ENCODE measurements at places on chromosomes 3 and 15.
A peak's percentile ranks its signal among the peaks of the same experiment; 100 is the strongest.

DNA sequence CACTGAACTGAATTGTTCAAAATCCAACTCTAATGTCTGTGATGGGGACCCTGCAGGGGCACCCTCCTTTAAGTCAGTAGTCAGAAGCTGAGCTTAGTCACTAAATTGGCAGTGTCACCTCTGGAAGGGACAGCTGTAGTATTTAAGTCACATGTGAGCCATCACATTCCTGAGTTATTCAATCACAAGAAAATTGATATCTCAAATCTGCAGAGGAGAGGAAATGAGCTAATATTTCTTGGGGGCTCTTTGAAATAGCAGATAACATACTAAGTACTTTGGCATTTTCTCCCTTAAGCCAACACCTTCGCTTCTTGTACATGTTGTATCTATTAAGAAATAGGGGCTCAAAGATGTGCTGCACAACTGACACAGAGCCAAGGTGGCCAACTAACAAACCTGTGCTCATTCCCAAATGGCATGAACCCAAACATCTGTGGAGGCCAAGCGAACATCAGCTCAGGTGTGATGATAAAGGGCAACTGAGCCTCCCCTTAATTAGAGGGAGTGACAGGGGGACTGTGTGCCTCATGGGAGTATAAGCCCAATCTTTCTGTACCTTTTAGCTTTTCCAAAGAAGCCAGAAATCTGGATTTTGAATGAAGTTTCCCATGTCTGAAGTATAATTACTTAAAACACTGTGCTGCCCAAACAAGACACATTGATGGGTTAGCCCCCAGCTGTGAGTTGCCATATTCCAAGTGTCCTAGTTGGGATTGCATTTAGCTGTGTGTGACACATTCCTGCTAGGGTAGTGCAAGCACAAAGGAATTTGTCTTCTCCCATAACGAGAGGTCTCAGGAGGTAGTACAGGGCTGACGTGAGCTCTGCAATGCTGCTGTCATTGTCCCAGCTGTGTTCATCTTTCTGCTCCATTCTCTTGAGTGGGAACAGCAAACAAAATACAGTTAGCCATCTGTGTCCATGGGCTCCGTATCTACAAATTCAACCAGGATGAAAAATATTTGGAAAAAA is 63.3 kb downstream of the ABHD5 start:
- no peak for DNase-seq

DNA sequence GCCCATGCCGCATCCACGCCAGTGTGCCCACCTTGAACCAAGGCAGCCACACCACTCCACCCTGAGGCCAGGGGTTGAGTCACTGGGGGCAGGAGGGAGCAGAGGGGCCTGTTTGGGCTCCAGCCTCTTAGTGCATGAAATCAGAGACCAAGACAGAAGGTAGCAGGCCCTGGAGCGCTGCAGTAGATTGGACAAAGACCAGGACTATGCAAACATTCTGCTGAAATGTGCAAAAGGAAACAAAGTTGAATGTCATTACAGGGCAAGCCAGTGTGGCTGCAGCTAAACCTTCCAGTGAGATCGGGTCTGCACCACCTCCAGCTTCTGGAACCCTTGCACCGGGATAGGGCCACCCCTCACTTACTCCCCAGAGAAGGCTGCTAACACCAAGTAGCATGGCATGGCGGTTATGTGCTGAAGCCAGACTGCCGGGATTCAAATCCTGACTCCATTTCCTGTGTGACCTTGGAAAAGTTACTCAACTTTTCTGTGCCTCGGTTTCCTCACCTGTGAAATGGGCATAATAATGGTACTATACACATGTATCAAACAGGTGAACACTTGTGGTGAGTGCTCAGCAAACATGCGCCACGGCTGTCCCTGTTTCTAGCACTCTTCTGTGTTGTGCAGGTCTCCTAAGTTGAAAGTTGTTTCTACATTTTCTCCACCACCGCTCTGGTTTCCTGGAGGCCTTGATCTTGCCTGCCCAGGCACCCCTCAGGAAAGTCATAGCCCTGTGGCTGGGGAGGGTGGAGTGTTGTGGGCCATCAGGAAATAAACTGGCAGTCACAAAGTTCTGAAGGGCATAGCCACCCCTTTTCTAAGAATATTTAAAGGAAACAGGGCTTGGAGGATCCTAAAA is 25.0 kb upstream of the GP9 start:
- no peak for DNase-seq

- no peak for DNase-seq
Measured at GRCh38 chr3:103624271-103624670, 1189.5 kb downstream of the ZPLD1 start.

DNA sequence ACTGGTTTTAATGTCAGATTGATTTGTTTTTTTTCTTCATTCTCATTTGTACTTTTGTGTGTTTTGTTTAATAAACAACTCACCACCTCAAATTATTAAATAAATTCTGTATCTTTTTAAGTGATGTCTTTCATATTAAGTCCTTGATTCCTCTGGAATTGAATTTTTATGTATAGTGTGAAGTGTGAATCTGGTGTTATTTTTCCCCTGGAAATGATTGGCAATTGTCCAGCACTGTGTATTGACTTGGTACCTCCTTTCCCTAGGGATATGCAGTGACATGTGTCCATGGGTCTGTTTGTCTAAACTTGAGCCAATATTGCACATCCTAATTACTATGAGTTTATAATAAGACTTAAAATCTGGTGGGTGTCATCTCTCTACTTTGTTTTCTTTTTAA is 2.1 kb downstream of the RNU5B-1 start:
- no peak for DNase-seq

DNA sequence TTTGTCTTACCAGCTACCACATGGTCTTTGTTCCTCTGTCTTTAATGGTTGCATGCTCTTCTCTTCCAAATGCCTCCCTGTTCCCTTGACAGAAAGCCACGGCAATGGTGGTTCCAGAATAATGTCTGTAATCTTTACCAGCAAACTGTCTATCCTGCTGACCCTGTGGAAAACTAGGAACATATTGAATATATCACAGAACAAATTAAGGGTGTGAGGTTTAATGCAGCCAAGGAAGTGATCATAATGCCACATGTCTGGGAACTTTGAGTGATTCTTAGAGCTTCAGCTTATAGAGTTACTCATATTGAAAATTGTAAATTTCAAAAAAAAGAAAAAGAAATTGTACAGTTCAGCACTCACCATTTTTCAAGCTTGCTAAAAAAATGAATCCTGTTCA is 282.9 kb upstream of the RARB start:
- no peak for DNase-seq

DNA sequence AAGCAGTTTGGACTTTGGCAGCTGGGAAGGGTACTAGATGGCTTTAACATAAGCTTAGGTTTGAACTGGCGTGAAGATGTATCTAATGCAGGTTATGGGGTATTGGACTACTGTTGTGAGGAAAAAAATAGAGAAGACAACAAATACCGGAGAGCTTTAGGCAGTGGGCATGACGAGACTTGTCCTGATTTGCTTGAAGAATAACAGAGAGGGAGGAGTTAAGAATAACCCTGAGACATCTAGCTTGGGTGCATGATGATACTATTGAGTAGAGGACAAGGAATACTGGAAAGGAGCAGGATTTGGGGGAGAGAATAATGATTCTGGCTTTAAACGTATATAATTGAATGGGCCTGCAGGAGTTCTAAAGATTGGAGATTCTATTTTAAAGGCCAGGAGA is 249.5 kb upstream of the AZI2 start:
- no peak for DNase-seq

DNA sequence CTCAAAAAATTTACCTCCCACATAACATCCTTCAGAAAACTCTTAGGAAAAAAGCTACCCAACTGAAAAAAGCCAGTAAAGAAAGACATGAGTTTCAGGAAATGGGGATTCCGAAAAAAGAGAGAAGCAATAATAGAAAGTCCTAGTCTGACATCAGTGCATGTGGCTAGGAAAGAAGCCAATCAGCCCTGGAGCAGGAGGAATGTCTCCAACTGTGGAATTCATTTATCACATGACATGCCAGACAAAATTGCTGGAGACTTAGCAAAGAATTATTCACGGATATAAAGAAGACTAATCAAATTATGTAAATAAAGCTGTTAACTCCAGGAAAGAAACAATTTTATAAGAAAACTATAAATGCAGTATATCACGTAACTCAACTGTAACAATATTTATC is 258.9 kb upstream of the RARB start:
- no peak for DNase-seq

DNA sequence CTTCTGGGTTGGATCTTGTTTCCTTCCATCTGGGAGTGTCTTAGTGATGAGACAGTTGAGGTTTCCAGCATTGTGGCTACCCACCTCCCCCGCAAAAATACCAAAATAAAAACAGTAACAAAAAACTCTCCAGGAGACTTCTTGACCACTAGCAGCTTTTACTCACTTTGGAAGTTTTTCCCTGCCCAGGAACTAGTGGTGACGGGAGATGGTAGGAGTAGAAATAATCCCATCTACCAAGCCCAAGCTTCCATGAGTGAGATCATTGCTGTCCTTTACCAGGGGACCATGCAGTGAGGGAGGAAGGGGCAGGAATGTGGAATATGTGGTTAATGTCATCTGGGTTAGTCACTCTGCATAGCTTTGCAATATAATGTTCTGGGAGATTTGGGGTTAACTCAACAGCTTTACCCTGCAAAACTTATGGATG is 187.7 kb downstream of the ITPR1 start:
- DNase-seq = no peak

DNA sequence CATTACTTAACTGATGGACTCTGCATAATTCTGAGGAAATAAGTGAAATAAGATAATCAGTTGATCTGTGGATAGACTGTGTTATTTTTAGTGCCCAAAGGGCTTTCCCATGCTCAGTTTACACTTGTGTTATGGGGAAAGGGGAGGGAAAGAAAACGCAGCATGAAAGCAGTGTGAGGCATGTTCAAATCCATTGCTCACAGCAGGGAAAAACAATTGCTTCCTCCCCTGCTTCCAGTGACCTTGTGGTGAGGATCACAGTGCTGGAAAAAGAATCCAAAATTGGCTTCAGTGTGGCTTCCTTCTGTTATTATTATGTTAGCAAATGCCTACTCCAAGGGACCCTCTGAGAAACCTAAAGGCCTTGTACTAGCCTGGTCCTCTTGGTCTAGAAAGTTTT is 285.1 kb upstream of the CDIN1 start:
- no peak for DNase-seq

GRCh38 chr3:148367756-148368155 is 329.9 kb upstream of the AGTR1 start:
- DNase-seq = no peak

GRCh38 chr3:45507820-45508317 is 86.7 kb upstream of the LIMD1 start:
- DNase-seq = no peak

- DNase-seq = no peak
Measured at GRCh38 chr3:150736903-150737832, 25.8 kb downstream of the SIAH2 start.

DNA sequence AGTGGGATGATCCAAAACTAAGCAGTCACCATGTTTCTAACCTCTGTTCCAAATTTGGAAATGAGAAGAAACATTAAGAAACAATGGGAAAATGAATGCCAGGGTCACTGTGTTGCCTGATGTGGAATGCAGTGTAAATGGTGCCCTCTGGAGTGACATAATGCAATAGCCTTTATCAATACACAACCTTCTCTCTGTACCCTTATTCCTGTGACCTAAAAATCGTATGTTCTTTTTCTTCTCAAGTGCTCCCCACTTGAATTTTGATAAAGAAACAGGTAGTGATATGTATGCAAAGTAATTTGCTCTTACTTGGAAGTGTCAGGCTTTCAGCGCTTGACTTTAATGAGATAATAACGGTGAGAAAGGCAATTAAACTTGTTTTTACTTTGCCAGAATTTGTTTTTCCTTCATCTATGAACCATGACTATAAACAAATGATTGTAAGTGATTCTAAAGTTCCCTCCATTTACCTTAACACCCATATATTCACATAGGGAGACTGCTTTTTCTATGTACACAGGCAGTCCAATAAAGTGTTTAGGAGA is 145.8 kb upstream of the THRB start:
- DNase-seq = no peak

DNA sequence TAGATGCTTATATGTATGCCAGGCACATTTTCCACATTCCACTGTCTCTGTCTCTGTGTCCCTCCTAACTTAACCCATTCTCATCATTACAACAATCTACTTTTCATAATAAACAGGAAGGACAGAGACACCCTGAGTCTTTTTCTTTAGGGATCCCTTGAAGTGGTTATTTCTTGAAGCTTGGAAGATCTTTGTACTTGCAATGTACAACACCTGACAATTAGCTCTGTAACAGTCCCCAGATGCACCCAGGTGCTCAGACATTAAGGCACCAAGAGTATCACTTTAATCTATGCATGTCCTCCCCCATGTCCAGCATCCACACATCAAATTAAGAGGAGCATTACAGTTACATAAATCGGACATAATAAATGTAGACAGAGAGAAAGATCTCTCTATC is 309.6 kb upstream of the KCNH8 start:
- no peak for DNase-seq

DNA sequence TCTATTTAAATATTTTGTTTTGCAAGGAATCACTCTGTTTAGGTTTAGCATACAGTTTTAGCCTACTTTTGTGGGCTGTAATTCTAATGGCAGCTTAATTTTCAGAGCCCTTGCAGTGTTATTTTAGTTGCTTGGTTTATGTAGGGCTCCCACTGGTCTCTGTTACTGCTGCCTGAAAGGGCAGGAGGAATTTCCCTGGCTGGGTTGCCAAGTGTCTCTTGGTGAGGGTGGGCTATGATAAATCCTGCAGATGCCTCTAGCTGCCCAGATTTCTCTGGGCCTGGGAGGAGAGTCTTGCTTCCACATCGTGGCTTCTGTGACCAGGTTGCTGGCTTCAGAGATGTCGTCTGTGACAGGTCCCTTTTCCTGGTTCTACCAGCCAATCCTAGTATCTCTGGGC is 36.2 kb downstream of the ILDR1 start:
- DNase-seq = no peak

DNA sequence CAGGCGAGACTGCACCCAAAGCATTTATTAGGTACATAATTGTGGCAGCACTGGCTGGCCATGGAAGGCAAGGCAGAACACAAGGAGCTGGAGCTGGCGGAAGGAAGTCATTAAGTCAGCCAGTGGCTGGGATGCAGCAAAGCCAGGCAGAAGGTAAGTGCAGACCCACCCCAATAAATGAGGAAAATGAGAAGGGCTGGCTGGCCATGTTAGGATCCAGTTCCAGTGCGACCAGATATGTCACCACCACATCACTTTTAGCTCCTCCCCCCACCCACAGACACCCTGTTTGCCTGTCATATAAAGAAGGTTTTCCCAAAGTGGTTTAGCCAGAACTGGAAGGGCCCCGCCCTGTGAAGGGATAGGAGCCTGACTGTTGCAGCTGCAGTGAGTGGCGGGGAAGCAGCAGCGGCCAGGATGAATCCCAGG is at the start of gene FURIN:
Gene FURIN, plus strand, starts transcription at position 328 of the 429 bp plus-strand sequence. CDS start 7,153 bp downstream, outside the sequence.
- DNase-seq = peak; percentile 32

DNA sequence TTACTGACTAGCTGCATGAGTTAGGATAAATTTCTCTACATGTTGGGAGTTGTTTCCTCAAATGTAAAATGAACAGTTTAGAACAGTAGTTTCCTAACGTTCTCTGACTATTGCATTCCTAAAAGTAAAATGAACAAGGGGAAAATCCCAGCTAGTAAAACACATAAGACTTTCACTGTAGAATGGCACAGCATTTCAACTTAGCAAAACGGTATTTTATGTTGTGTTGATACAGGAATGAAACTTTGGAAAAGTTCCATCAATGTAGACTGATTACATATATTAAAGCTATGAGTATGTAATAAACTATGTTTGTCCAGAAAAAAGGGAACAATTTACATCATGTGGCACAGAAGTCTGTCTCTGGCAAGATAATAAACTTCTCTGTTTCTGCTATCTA is 297.4 kb upstream of the EPHA3 start:
- no peak for DNase-seq

Data from DMS153 (cell line).